ENCODE measurements at places on chromosomes 1 and 21.

DNA sequence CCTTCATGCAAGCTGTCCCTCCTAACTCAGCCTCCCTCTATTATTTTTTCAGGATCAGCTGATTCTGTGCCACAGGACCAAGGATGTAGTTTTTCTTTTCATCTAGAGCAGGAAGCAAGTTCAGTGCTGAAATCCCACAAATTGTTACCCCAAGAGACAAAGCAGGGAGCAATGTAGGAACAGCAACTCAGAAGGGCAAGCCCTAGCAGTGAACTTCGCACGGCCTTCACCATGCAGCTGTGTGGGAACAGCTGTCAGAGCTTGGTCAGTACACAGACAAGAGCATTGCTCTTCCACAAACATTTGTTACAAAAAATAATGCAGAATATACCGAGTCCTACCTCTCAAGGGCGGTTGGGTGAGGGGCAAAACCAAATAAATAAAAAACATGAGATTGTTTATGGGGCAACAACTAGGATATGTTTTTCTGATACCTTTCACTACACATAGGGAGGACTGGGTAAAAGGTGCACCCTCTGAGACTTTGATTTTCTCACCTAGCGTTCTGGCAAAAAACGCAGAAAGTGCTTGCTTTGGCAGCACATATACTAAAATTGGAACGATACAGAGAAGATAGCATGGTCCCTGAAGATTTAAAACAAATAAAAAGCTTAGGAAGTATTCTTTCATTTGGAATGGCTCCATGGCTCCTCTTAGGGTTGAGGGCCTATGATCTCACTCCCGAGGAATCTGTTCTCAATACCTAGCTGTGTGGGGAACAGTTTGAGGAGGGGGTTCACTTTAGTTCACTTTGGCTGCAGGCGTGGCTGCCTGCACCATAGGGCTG is 37.1 kb upstream of the ANGPTL7 start:
- no peak for DNase-seq

GRCh38 chr1:42845866-42846256 is 552 bp upstream of the ZNF691 start:
- no peak for DNase-seq

DNA sequence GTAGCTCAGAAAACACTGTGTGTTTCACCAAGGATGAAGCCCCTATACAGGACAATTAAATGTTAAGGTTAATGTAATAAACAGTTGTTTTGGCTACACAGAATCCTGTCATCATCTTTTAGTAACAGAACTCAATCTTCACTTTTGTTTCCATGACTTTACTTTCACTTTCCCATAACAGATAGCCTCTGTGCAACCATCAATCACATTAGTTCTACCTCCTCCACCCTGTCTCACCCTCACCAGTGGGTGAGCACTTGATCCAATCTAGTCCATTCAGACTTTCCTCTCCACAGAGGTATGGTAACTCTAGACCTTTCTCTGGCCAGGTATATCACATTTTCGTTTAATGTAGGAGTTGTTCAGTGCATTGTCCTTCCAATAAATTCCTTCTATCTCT is 1018.5 kb downstream of the ADGRL2 start:
- DNase-seq: no peak

DNA sequence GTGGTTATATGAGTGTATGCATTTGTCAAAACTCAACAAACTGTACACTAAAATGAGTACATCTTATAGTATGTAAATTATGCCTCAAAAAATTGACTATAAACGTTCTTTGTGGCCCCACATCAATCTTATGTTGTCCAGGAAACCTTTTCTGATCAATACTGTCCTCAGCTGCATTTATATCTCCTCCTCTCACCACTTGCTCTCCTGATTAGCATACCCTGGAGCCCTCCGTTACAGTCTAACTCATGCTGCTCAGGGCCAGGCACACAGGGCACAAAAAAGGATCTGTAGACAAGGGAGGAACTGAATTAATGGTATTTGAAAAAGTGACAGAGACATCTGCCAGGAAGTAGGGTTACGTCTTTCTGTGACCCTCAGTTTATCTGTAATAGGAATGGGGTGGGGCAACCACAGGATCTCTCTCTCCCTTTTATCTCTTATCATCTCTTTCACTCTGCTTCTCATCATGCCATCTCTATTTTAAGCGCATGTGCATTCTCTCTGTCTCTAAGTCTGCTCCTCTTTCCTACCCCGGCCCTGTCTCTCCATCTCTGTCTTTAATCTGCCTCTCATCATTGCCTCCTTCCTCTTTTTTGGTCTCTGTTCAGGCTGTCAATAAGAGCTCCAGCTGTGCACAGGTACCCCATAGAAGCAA is 7.0 kb upstream of the TAL1 start:
- no peak for DNase-seq

GRCh38 chr21:33451634-33452071 is 28.1 kb downstream of the TMEM50B start:
- no peak for DNase-seq

DNA sequence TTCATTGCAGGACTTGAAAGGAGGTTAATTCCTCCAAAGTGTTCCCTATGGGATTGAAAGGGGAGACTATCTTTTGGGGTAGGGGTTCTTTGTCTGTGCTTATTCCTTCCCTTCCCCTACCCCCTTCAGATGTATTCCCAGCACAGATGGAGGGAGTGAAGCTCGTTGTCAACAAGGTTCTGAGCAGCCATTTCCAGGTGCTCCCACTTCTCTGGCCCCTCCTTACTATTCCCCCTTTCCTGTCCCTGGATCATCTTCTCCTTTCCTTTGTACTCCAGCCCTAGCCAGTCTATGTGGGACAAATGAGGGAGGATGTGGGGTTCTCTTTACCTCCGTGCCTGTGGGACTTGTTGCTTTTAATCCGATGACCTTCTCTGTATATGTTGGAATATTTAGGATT is 899 bp downstream of the TOMM40L start:
- no peak for DNase-seq

DNA sequence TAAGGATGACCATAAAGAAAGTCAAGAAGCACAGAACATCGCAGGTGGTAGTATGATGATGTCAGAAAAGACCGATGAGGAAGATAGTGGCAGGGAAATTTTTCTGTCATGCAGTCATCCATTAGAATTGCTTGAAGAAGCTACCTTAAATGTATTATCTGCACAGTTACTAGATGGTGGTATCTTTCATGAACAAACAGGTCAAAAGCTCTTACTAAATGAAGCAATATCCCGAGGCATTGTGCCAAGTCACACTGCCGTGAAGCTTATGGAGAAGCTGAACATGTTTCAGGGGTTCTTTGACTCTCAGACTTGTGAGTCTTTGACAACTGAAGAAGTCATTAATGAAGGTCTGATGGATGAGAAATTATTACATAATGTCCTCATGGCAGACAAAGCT is 128.8 kb downstream of the MACF1 start:
- DNase-seq: no peak

- no peak for DNase-seq
These were observed 294.0 kb downstream of the SMYD3 start for GRCh38 chr1:246213036-246213435.

DNA sequence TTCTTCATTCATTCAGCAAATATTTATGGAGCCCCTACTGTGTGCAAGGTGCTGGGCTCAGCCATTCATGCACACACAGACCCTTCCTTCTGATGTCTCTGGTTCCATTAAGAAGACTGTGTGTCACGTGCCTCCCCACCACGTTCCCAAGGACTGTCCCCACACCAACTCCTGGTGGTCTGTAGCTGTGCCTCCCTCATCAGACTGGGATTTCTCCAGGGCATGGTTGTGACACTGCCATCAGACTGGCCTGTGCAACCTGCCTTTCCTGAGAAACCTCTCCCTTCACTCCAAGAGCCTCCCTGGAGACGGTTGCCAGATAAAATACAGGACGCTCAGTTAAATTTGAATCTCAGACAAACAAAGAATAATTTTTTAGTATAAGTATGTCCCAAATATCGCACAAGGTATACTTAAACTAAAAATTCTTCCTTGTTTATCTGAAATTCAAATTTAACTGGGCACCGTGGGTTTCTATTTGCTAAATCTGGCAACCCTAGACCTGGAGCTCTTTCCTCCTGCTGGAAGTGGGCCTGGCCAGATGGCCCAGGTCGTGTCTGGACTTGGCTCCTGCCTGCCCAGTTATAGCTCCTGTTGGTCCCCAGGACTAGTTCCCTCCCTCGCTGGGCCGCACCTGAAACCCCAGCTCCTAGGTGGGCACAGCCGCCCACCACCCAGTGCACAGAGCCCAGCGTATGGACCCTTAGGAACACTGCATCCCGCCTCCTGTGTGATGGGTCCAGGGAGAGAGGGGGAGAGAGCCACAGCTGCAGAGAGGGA is 76.9 kb downstream of the RAP1GAP start:
- no peak for DNase-seq

GRCh38 chr1:210541680-210542358 is 213.1 kb downstream of the HHAT start:
- no peak for DNase-seq

- DNase-seq: no peak
These were observed 61.9 kb downstream of the LAMC2 start for GRCh38 chr1:183247931-183248330.

DNA sequence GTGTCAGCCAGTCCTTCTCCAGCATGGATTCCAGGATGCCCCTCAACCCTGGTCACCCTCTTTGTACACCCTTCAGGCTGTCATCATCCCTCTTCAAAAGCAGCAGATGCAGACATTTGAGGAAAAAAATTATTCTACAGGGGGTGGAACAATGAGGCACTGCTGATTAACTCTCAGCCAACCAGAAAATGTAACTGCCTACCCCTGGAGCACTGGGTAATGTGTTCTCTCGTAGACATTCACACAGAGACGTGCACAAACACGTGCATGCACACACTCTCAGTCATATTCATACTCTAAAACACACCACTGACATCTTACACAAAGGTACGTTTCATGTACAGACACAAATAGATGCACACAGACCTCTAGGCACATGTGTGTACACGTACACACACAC is 175.4 kb downstream of the TRABD2B start:
- DNase-seq: no peak

GRCh38 chr1:92933459-92933858 is 27.8 kb downstream of the DIPK1A start:
- DNase-seq: no peak

GRCh38 chr1:62726011-62726442 is 37.8 kb upstream of the DOCK7 start:
- no peak for DNase-seq

DNA sequence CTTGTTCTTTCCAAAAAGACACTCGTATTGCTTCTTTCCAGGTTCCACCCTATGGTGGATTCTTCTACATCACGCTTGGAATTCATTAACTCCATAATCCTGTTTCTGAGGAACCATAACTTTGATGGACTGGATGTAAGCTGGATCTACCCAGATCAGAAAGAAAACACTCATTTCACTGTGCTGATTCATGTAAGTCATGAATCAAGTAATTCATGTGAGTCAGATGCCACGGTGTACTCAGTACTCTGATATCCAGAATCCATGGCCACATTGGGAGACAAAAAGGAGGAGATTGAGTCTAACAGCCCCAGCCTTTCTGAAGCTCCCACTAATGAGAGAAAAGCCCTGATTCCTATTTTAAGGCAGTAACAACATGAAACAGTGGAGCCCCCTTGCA is 7.4 kb downstream of the CHI3L2 start:
- DNase-seq: no peak

Measured in H1 (cell line).